ENCODE measurements at places on chromosomes 4 and X.

DNA sequence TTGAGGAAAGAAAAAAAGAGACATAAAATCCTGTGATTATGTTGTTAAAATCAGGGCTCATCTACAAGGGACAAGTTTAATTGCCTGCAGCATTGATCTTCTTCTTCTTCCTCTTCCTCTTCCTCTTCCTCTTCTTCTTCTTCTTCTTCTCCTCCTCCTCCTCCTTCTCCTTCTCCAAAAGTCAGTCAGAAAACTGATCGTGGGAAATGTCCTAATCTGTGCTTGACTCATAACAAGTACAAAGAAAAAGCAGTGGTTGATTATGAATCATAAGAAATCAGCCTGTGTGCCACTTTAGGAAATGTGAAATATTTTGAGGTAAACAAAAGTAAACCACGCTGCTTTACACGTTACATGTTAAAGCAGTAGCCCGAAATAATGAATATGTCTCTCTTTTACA, 2.7 kb upstream of the ATP10D start:
- DNase-seq, result no peak

DNA sequence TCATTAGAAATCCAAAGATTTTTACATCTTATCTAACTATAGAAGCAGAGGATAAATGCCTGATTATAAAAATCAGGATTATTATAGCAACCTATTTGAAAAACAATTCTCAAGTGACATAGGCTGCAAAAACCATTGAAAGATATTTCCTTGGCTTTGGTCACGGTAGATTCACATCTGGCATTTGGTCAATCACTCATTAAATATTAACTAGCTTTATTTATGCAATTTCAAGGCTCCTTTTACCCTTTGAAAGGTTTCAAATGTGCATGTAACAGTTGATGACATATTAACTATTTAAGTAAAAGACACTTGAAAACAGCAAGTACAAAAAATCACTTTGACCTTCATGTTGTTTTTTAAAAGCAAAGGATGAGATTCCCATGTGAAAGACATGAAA, 98.1 kb downstream of the MMRN1 start:
- no peak for DNase-seq

- no peak for DNase-seq
Measured at GRCh38 chr4:13561673-13562072, 17.4 kb upstream of the NKX3-2 start.

DNA sequence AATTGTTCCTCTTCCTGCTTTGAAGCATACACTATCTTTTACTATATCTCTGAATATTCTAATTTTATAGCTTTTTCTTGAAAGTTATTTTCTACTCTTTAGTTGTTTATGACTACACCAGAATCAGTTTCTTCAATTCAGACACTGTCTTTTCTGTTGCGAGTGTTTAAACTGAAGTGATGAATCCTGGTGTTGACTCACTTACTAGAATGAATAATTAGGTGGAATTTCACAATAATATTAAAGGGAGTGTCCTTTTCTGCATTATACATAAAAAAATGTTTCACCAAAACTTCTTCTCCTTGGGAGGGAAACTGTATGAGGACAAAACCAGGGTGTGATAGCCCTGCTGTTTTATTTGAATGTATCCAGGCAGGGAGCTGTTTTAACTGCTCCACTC, 1383.1 kb downstream of the C4orf33 start:
- DNase-seq, result no peak

DNA sequence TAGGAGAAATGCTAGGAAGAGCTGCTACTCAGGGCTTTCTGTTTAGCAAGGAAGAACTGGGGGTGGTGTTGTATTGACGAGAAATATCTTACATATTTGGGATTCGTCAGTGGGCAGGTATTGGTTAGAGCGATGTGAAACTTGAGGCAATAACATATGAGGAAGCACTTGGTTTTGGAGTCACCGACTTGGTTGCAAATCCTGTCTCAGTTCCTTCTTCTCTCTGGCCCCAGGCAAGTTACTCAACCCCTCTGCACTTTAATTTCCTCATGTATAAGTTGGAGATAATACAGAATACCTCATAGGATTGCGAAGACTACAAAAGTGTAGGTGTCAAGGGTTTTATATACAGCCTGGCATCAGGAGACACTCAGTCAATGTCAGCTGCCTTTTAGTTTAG, 34.1 kb downstream of the GPAT3 start:
- DNase-seq, result peak; percentile 68

DNA sequence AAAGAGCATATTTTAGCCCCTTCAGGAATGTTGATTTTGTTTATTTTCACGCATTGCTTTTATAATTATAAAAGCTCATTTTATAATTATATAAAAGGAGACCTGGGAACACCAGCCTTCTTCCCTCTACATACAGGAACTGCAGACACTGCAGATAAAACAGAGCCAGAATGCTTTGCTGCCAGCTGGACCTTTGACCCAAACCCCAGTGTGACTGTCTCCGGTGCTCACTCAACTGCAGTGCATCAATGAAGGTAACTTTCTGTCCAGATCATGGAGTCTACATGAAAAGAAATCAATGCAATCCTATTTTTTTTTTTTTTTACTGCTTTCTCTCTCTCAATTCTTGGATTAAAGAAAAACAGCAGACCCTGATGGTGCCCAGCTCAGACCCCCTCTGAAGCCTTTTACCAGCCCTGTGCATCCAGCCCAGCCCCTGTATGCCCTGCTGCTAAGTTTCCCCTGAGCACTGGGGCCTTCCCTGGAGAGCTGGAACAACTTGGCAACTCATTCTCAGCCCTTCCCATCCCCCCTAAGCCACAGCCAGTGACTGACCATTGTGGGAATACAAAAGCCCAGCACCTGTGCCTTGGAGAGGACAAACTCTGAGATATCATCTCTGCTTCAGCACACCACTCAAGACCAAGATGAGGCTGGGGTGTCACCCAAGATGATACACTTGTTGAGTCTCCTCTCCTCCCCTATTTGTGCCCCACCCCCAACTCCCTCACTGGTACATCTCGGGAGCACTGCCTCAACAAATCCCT, 182.1 kb downstream of the EVC2 start:
- no peak for DNase-seq

DNA sequence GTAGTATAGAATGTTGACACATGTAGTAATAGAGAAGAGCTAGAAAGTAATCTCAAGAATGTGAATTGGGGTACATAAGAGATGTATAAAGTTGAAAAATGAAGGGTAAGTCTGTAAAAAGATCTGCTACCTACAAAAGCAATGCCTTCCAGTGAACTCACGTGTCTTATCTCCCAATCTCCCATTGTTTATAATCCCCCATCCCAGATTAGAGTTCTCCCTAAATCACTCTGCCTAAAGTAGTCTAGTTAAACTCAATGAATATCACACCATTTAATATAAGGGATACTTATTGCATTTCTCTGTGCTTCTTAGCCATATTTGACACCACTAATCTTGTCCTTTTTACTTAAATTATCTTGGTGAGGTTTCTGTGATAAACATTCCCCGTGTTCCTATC, 6.6 kb downstream of the TECRL start:
- DNase-seq, result no peak

GRCh38 chr4:139866276-139866962, 200.8 kb downstream of the MGST2 start:
- no peak for DNase-seq

- no peak for DNase-seq
Measured at GRCh38 chr4:146439437-146439836, 82.3 kb downstream of the SLC10A7 start.

DNA sequence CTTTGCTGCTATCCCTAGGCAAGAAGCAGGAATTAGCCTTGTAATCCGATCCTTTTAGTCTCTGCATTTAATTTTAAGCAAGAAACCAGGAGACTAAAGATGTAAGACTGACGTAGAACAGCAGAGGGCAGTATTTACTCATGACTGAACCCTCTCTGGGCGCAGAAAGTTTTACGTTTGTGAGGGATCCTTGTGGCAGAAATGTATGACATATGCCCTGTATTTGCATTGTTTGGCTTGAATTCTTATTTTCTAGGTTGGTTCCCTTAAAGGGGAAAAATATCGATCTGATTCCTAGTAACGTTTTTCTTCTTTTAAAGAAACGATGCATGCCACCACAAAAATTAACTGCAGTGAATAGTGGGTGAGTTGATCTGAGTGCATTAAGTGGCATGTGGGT, 1.3 kb upstream of the FAT4 start:
- peak; percentile 96 for DNase-seq

DNA sequence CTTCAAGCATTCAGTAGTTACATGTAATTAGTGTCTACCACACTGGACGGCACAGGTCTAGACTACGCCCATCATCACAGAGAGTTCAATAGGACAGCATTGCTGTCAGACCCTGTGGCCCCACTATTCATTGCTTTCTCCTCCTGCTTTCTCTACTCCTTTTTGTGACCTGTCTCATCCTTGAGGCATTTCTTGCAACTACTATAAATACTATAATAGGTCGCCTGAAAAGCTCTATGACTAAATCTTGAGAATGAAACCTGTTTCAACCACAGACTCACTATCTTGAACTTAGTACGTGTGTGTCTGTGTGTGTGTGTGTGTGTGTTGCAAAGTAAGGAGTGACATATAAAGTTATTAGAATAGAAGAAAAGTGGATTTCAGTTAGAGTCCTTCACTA, 252.9 kb upstream of the KLF3 start:
- DNase-seq, result no peak

GRCh38 chr4:179625406-179625805, 2183.2 kb upstream of the AGA start:
- no peak for DNase-seq

DNA sequence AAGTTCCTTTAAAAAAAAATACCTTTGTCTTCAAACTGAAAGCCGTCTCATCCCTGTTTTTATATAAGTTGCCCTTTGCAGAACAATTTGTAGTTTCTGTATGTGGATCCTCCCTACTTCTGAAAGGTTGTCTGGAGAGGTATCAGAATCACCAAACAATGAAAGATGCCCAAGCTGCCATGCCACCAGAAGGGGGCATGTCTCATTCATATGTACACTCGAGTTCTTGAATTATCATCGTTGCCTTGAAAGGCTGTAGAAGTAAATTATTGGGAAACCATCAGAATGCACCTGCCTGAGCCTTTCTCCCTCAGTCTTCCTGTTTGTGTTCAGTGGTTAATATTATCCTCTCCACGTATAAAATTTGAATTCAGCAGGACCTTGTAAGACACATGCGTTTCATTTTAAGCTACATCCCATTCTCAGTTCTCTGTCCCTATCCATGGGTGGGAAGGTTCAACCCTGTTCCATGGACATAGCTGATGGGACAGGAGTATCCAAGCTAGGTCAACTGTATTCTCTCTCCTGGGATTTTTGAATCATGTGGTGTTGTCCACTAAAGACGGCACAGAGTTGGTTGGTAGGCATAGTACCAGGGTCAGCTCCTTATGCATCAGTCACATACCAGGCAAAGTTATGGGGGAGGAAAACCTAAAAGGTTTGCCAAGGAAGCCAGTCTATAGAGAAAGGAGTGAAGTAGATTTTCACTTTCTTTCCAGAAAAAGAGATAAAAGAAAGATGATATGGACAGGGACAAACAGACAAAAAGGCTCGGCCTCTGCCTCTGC, 24.0 kb downstream of the GALNT7 start:
- no peak for DNase-seq

- DNase-seq, result no peak
Measured at GRCh38 chr4:86007042-86007441, 352.8 kb downstream of the MAPK10 start.

DNA sequence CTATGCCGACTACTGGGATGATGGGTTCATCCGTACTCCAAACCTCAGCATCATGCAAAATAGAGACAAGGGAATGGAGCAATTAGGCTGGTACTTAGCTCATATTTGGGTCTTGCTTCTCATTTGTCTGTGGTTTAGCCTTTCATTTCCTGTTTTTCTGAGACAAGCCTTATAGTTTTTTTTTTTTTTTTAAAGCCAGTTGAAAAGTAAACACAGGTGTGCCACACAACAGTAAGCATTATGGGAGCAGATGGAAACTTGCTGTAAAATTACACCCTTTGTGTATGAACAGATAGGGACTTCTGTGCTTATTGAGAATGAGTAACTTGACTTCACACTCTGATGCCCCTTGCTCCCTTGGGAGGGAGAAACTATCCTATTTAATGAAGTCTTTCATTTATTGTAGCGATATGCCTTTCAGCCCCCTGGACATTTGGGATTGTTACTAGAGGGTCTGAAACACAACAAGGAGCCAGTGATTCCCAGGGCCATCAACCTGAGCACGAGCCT, 13.7 kb downstream of the RASSF6 start:
- no peak for DNase-seq

DNA sequence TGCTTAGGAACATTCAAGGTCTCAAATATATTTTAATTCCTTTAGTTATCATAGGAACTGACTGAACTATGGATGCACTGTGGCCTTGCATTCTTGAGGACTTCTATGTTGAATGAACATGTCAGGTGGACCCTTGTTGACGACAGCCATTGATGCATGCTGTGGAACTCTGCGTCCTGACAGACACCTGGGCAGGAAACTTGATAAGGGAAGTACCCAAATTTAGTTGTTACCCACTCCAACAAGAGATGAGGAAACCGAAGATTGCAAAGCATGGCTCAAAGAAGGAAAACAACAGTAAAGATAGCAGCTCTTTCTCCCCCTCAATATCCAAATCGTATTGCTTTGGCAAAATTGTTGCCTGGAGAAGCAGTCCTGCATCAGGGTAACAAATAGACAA, 540.0 kb upstream of the NR3C2 start:
- DNase-seq, result no peak

DNA sequence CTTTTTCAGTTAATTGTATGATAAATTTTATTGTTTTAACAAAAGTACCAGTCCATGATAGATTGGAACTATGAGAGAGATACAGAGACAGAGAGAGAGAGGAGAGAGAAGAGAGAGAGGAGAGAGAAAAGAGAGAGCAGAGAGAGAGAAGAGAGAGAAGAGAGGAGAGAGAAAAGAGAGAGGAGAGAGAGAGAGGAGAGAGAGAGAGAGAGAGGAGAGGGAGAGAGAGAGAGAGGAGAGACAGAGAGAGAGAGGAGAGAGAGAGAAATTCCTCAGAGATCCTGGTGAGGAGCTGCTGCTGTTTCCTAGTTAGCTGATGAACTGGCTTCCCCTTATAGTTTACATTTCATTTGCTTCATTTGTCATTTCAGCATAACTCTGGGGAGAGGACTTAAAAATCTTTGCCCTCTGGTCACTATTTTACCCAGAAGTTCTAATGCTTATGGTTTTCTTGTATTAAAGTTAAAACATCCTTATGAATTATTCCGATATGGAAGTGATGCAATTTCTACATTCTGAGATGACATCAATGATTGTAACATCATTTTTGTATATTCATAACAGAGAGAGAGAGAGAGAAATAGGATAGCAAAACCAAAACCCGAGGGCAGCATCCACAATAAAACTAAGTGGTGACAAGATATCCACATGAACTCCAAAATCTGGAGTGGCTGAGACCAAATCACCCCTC, 10.8 kb downstream of the CTAG1A start:
- DNase-seq, result no peak

GRCh38 chrX:86148024-86148511, at the start of gene DACH2:
TSS of gene DACH2 (plus strand) at chrX:86148451.
- DNase-seq, result no peak

- DNase-seq, result no peak
Measured at GRCh38 chr4:108171339-108172230, 2.9 kb upstream of the LEF1 start.

GRCh38 chr4:71235311-71236201, 103.3 kb upstream of the SLC4A4 start:
- DNase-seq, result no peak

GRCh38 chr4:128698386-128698785, 111.1 kb upstream of the JADE1 start:
- DNase-seq, result no peak

GRCh38 chrX:6761251-6761650, 226.3 kb upstream of the VCX3A start:
- DNase-seq, result no peak

- peak; percentile 61 for DNase-seq
Measured at GRCh38 chr4:123398853-123399626, 2.4 kb downstream of the SPRY1 start.

GRCh38 chr4:166816890-166817289, 417.4 kb downstream of the SPOCK3 start:
- no peak for DNase-seq
